CMK (cell line): ENCODE measurements at places on chromosomes 11 and 22.

GRCh38 chr11:47499614-47500013 is 50.7 kb upstream of the RAPSN start:
- no peak for DNase-seq

DNA sequence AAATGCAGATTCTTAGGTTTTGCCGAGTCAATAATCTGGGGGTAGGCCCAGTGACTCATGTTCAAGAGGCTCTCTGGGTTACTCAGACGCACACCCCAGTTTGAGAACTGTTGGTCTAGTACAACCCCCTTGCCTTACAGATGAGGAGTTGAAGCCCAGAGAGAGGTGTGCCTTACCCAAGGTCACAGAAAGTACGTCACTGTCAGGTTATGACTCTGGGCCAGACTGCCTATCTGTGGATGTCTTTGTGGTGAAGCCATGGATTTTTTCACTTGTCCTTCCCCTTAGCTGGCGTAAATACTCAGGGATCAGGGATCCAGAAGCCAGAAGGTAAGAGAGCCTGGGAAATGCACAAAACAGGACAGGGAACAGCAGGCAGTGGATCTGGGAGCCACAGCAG is 25.2 kb upstream of the NECTIN1 start:
- DNase-seq: no peak

GRCh38 chr22:20033045-20033706 is 12.3 kb downstream of the TANGO2 start:
- DNase-seq: no peak

DNA sequence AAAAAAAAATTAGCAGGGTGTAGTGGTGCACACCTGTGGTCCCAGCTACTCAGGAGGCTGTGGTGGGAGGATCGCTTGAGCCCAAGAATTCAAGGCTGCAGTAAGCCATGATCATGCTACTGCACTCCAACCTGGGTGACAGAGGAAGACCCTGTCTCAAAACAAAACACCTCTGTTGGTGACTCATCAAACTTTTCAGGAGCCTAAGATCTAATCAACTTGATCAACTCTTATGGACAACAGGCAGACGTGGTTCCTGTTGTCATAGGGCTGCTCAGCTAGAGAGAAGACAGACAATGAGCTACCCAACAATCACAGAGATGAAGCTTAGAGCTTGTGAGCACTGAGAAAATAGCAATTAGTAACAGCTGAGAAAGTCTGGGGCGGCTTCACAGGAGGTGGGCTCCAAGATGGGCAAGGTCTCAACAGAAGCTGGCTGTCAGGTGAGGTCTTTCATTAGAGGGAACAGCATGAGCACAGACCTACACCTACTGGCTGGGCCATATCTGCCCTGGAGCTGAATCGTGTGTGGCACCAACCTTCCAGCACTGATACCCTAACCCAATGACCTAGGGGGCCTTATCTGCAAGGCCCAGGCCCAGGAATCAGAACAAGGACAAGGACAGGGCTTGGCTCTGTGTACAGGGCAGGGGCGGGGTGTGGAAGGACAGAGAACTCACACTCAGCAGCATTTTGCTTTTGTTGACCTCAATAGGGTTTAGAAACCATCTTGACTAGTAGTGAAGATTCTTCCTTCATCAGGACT is 7.2 kb upstream of the UCP3 start:
- DNase-seq: no peak

DNA sequence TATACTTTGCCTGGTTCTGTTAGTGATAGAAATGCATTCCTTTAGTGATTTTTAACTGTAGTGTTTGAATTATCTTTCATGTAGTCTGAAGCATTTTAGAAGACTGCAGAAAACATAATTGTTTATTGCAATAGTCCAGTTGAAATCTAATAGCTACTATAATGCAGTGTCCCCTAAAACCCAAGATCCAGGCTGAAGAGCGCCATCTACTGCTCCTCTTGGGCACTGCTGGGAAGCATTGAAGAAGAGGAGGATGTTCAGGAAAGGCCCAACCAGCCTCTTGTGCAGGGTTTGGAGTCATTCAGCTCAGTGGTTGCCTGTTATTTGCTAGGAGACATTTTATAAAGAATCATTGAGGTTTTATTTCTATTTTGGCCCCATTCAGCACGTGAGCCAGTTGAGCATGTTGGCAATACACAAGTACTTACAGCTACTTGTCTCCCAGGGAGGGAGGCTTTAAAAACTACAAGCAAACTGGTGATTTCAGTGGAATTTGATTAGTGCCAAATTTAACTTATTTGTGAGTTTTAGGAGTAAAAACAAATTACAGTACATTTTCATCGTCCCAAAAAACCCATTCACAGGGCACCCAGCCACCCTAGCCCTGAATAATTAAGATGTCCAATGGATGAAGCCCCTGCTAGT is 74.9 kb upstream of the HORMAD2 start:
- peak; percentile 46 for DNase-seq

DNA sequence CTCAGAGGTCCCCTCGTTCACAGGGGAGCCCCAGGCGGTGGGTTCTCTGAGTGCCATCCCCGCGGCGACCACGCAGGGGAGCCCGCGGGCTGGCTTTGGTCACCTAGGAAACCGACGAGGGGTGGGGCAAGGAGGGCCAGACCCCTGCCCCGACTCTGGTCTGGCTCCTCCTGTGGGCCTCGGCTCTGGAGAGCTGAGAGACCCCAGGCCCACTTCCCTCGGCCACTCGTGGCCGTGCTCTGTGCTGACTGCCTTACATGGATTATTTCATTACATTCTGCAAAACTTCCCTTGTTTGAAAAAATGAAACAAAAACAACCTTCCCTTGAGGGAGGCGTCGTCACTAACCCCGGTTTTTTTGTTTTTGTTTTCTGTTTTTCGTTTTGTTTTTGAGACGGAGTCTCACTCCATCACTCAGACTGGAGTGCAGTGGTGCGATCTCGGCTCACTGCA is 15.1 kb upstream of the CYTH4 start:
- DNase-seq: no peak

- no peak for DNase-seq
These were observed 81.6 kb upstream of the SORL1-AS1 start for GRCh38 chr11:121534131-121535093.

DNA sequence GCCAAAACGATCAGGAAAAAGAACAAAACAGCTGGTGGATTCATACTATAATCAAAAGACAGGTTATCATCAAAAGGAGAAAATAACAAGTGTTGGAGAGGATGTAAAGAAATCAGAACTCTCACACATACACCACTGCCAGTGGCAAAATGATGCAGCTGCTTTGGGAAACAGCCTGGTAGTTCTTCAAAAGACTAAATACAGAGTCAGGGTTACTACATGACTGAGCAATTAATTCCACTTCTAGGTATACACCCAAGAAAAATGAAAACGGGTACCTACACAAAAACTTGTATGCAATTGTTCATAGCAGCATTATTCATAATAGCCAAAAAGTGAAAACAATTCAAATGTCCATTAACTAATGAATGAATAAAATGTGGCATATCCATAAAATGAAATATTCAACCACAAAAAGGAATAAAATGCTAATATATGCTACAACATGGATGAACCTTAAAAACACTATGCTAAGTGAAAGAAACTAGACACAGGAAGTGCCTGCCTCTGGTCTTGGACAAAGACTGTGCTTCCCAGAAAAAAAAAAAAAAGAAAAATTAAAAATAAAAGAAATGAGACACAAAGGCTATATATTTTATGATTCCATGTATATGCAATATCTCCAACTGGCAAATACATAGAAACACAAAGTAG is 8.3 kb downstream of the UEVLD start:
- no peak for DNase-seq

DNA sequence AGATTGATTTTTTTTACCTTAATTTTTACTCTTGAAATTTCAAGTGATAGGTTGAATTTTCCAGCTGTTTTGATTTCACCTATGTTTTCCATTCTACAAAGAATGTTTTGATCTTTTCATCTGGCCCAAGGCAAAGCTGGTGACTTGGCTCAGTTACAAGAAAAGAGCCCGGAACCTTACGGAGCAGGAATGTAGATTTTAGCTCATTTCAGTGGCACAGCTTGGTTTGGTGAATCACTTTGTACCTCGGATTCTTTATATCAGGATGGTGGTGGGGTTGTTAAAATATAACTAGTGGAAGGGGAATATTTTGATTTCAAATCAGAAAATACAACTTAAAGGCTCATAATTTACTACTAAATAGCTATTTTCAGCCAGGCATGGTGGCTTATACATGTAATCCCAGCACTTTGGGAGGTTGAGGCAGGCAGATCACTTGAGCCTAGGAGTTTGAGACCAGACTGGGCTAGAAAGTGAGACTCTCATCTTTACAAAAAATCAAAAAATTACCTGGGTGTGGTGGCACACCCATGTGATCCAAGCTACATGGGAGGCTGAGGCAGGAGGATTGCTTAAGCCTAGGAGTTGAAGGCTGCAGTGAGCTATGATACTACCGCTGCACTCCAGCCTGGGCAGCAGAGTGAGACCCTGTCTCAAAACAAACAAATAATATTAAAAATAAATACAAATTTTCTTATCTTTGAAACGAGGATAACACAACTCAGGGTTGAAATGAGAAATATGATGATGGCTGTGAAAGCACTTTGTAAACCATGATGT is 9.4 kb upstream of the GRIK4 start:
- no peak for DNase-seq

DNA sequence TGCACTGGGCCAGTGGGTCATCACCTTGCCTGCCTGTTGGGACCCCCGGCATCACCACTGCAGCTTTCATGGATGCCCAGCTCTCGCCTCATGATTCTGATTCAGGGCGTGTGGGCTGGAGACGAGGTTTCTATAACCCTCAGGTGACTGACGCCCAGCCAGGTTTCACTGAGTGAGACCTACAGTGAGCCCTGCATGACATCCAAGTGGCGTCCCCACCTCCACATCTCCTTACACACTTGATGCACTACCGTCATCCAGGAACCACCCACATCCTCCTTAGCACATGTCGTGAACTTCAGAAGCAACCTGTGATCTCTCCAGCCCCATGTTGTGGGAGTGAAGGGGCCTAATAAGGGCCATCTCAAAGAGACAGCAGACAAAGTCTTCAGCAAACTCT is 257.5 kb downstream of the CTTN start:
- DNase-seq: no peak

DNA sequence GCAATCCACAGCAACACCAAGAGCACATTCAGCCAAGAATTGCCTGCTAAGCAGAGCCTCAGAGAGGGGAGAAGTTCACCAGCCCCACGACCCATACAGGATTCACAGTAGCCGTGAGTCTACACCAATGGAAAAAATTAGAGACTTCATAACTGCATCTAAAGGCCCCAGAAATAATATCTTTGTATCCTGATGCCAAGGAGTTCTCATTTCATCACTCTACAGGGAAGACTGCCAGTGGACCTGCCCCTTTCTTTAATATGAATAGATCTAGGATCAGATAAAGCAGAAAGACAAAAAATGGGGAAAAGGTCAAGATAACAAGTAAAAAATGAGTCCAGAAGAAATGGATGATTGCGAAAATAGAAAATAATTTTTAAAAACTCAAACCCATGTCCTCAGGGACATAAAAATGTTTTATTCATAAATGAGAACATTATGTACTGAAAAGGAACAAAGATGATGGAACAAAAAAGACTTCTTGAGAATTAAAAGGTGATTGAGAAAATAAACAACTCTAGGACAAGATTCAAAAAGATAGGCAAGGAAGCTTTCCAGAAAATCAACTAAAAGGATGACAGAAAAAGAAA is 9.5 kb downstream of the APOL3 start:
- no peak for DNase-seq

GRCh38 chr11:111698852-111699559 is 67.2 kb downstream of the PPP2R1B start:
- no peak for DNase-seq

DNA sequence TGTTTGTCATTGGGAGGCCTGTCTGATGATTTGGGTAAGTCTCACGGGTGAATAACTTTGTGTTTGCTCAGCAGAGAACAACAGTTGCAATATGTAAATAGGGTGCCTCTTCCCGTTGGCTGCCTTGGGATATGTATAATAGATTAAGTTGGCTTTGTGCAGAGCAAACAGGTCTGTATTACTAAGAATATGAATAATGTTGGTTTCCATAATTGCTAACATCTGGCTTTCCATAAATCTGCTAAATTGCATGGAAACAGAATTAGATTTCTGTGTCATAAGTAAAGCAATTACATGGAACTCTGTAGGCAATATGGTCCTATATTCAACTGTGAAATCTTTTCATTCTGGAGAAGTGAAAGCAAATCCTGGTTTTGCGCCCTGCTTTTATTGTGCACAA is 636.0 kb upstream of the ANO5 start:
- no peak for DNase-seq

DNA sequence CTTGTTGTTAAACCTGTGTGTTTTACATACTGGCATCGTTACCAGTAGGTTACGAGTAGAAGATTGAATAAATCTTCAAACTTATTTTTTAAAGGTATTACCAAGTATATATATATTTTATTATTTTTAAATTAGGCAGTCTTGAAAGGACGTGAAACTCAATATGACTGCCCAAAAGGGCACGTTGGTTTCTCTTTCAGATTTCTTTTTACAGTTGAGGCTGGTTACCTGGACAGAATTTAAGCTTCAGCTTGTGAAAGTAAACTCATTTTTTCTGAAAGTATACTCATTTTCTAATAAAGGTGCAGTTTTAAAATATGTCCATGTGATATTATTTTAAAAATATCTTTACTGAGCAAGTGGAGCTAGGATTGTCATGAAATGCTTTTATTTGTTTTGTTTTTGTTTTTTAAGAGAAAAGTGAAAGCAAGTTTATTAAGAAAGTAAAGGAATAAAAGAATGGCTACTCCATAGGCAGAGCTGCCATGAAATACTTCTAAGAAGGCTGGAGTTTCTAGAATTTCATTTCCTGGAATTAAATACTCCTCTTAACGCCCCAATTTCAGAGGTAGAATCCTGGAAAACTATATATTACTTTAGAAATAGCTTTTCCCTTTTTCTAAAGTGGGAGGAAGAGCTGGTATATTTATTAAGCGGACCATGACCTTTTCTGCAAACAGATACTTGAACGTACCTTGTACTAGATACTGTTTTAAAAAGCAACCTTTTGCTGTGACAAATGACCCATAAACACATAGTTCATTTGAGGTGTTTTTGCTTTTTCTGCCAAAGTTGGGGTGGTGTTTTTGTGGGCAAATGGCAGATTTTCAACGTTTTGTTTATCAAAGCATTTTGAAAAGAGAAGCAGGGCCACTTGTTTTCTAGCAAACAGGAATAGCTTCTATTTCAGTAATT is 1.9 kb downstream of the FBXO7 start:
- no peak for DNase-seq

- no peak for DNase-seq
These were observed 245.4 kb downstream of the DYNC2H1 start for GRCh38 chr11:103354656-103355055.

GRCh38 chr11:764322-765024 is 12.8 kb downstream of the GATD1 start:
- no peak for DNase-seq

DNA sequence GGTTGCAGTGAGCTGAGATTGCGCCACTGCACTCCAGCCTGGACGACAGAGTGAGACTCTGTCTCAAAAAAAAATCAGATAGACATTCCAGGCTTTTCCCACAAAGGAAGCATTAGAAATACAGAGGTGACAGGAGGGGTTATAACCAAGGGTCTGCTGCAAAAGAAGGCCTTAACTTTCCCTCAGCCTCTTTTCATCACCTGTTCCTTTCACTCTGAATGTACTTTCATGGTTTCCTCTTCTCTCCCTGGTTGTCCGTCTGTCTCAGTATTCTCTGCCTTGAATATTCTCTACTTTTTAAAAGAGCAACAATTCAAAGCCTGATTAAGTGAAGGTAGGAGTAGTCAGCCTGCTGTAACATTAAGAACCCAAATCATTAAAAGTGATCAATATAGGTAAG is 50.2 kb downstream of the CELF1 start:
- no peak for DNase-seq

- no peak for DNase-seq
These were observed 188.6 kb downstream of the SWAP70 start for GRCh38 chr11:9852465-9852864.
